ENCODE measurements at places on chromosomes 1 and 21. TPM values are rescaled to one million over a fixed set of nuclear protein-coding genes. Genes with fewer than 3 reads are reported as not detected.

- DNase-seq, result peak; percentile 12
Observed at GRCh38 chr1:14778898-14779865, 180.7 kb downstream of the KAZN start.

The RPTN gene
- total RNA-seq, result not detected

DNA sequence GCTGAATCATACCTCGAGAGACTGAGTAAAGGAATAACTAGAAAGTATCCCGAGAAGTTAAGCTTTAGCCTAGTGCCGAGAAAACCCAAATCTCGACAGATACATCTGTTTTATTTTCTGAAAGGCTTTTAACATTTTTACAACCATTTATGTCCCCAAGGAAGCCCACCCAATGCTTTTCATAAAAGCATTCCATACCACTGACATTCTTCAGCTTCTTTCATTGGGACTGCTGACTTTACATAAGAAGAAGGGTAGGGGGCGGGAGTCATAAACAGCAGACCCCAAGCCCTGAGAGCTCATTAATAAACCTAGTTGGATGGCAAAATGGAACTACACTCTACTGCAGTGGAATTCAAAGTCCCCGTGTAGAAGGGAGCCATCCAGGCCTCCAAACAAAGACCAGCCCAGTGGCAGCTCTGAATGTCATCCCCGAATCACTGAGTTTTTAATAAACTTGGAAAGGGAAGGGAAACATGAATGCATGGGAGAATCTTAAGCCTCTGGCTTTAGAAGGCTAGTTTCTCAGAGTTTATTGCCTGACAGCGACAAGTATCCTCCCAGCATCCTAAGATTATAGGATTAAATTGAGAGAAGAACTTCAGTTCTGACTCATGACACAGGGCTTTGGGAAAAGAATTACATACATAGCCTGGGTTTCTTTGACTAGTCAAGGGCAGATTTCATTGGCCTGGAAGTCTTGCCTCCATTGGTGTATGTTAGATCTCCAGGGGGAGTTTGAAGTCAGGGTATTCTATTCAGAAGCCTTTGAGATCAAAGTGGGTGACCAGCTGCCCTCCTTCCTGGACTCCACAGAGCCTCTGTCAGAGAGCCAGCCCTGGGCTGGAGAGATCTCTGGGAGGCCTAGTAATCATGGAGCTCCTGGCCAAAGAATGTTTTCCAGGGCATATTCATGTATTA, 3.7 kb downstream of the ATF3 start:
- no peak for DNase-seq

- no peak for DNase-seq
Observed at GRCh38 chr1:36384542-36385409, 948 bp downstream of the STK40 start.

DNA sequence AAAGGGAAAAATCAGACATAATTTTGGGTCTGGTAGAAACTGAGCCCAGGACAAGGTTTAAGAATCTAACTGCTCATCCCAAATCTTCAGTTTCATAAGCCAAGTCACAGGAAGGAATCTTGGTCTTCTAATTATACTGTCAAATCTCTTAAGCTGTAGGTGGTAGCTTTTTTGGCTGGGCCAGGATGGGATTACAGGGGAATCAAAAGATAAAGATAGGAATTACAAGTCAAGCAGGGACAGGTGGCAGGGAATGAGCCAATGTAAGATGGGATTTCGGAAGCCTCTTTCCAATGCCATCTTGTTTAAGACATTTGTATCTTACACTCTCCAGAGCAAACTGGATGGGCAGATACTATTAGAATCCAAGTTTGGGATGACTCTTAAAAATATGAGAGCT, 383.5 kb downstream of the KCNH1 start:
- no peak for DNase-seq

GRCh38 chr1:202126426-202126825, 3.7 kb downstream of the GPR37L1 start:
- no peak for DNase-seq

DNA sequence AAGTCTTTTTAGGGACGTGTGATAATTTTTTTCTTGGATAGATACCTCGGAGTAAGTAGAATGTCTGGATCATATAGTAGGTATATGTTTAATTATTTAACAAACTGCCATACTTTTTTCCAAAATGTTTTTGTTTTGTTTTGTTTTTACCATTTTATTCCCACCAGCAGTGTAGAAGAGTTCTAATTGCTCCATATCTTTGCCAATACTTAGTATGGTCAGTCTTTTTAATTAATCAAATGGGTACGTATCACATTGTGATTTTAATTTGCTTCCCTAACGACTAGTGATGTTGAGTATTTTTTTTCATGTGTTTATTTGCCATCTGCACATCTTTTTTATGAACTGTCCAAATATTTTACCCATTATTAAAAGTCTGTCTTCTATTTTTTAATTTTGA, 23.6 kb upstream of the KCNJ6 start:
- no peak for DNase-seq

DNA sequence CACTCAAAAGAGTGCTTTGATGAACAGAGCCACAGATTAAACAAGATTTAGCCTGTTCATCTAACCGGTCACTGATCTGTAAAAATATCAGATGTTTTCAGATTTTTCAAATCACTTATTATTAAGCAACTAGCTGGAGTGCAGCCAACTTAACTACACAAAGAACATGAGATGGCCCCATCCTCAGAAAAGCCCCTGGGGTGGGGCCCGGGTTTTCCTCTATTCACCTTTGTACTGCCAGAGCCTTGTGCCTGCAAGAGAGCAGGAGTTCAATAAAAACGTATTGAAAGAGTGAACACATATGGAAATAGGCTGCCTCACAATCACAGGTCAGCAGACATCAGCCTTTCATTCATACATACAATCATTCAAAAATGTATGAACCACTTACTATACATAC, 516.1 kb downstream of the OMA1 start:
- DNase-seq, result no peak

DNA sequence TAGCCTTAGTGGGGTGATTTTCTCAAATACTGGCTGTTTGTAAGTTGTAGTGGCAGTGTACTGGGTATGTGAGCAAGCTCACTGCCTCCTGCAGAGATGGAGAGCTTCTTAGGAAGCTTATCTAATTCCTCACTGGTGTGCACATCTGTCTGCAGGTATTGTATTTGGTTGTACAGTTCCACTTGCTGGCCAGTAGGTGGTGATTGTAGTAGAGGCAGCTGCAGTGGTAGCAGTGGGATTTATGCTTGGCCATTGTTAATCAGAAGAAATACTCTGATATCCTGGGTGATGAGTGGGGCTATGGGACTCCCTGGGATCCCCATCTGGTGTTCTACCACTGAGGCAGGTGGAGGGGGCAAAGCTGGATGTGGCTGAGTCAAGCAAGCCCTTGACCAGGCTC, 276.1 kb upstream of the SPAG17 start:
- no peak for DNase-seq

DNA sequence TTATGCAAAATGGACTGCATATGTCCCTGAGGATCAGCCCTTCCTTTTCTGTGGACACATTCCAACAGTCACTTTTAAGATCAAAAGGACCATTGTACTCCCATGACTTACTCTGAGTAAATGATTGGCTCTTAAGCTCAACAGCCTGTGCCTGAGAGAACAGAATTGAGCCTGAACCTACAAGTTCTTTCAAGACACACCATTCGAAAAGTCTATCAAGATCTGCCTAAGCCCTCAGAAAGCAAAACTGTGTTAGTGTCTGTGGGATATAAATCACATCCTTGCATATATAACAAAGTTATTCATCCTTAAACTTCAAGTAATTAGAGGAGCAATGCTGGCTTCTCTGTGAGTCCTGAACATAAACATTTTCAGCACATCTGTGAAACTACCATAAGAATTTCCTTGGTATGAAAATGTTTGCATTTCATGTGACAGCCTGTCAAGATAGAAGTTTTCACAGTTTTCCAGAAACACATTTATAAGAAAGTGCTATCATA, 41.6 kb downstream of the PCNX2 start:
- DNase-seq, result no peak

- peak; percentile 45 for DNase-seq
Observed at GRCh38 chr1:6440198-6441126, 15.9 kb downstream of the ESPN start.

The CTTNBP2NL gene
- total RNA-seq, result 10.7 TPM

- peak; percentile 13 for DNase-seq
Observed at GRCh38 chr1:23035823-23036452, 16.7 kb downstream of the KDM1A start.

The AMPD1 gene
- total RNA-seq, result not detected

DNA sequence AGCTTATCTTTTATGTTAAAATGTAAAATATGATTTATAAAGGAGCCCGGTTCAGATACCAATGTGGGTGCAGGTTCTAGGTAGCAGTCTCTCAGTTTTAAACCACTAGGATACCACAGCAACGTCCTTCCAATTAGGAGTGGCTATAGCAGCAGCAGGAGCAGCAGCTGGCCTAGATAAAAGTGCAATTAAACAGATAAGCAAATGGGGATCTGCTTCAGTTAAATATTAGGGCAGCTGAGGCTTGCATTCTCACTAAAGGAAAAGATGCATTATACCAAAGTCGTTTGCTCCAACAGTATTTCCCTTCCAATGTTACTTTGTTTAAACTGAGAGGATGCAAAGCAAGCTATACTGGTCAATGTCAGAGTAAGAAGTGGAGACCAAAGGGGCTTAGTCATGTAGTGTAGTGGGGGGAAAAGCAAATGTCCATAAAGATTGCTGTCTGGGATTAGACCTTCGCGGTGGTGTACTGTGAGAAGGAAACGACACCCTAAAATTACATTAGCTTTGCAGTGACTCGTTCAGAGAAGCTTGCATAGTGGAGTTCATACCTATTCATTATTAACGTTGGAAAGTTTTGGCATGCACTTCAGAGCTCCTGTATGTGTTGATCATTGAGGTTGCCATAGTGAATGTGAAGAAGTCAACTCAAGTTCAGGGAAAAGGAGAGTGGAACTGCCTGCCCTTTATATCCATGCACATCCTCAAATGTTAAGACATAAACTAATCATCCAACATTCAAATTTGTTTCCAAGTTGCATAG, 272.2 kb downstream of the VAV3 start:
- DNase-seq, result no peak

DNA sequence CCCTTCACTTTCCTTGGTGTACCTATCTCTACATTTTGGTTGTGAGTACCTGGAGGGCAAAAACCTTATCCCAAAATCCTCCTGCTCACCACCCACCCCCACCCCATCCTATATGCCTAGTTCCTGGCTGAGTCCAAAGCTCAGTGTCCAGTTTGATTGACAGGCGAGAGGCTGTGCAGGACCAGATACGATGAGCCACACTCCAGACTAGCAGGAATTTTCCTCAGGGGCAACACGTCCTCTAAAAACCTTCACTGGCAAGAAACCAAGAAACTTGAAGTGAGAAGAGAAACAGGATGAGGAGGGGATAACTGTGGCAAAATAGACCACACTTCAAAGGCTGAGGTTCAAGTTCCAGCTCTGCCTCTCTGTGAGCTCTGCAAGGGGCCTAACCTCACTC, 1.1 kb upstream of the SLAMF8 start:
- no peak for DNase-seq

GRCh38 chr1:81852961-81853360, 52.2 kb downstream of the ADGRL2 start:
- no peak for DNase-seq

GRCh38 chr1:233738850-233739249, 124.9 kb downstream of the KCNK1 start:
- DNase-seq, result no peak

The BATF3 gene
- total RNA-seq, result 7.6 TPM

The CAPN8 gene
- not detected for total RNA-seq
